Stimulated activated CD8-positive, alpha-beta memory T cell treated with anti-CD3 and anti-CD28 coated beads, Interleukin-12 subunit alpha, Interleukin-12 subunit beta, amount 100 ng/mL, for 4 hours (primary cell): ENCODE measurements at places on chromosomes 1 and 21.
A peak's percentile ranks its signal among the peaks of the same experiment; 100 is the strongest.

- no peak for DNase-seq
Observed at GRCh38 chr1:223748405-223748772, 36.0 kb downstream of the CAPN2 start.

GRCh38 chr1:28579401-28579800, 12.7 kb upstream of the RAB42 start:
- DNase-seq: no peak

DNA sequence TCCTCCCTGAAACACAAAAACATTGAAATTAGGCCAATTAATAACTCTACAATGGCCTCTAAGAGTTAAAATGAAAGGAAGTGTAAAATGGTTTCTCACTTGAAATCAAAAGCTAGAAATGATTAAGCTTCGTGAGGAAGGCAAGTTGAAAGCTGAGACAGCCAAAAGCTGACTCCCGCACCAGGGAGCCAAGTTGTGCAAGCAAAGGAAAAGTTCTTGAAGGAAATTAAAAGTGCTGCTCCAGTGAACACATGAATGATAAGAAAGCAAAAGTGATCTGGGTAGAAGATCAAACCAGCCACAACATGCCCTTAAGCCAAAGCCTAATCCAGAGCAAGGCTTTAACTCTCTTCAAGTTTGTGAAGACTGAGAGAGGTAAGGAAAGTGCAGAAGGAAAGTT, 22.8 kb downstream of the CYYR1 start:
- no peak for DNase-seq

DNA sequence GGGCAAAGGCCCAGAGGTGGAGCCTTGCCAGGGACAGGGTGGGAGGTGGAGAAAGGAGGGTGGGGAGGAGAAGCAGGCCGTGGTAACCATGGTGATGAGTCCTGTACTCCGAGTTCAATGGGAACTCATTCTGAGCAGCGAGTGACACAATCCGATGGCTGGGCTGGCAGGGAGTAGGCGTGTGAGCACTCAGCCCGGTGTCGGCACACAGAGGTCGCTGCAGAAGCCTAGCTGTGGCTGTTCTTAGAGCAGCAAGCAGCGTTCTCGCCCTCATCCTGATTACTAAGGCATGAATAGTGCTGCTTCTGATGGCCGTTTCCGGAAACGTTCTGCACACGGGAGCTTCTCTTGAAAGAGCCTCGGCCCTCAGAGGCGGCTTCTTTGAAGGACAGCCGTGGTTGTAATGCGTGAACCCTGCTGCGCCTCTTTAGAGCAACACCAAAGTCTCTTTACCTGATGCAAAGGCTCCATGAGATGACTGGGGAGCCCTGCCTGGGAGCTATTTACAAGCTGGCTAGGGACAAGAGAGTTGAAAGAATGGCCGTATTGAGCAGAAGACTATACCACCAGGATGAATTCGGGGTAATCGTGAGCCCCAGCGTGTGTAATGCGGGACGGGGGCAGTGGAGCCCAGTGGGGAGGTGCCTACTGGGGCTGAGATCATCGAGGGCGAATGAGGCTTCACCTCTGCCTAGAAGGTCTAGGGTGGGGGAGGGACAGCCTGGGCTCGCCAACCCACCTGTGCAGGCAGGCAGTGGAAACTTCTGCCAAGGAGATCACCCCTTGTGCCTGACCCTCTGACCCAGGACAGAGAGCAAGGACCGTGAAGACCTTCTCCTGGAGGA, 72.8 kb upstream of the PAX7 start:
- DNase-seq: no peak

GRCh38 chr1:117814856-117815797, 114.3 kb downstream of the GDAP2 start:
- no peak for DNase-seq

GRCh38 chr1:177472567-177472966, 301.8 kb downstream of the BRINP2 start:
- no peak for DNase-seq

GRCh38 chr1:227922501-227923352, 25.0 kb downstream of the WNT9A start:
- no peak for DNase-seq

DNA sequence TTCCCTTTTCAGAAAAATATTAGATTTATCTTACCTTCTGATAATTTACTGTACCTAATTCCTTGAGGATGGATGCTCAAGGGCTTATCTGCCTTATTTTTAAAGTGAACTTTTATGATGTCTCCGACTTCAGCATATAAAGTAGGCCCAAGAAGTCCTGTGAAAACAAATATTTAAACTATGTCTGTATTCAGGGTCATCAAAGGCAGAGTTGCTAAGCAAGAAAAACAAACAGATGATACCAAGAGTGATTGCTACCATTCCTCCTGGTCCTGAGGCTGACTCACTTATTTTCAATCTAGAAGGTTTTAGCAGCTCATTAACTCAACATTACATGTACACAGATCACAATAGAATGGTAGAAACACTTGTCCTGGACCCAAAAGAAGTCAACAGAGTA, 14.1 kb downstream of the F5 start:
- DNase-seq: no peak

- no peak for DNase-seq
Observed at GRCh38 chr1:201593200-201593921, 54.4 kb downstream of the NAV1 start.

DNA sequence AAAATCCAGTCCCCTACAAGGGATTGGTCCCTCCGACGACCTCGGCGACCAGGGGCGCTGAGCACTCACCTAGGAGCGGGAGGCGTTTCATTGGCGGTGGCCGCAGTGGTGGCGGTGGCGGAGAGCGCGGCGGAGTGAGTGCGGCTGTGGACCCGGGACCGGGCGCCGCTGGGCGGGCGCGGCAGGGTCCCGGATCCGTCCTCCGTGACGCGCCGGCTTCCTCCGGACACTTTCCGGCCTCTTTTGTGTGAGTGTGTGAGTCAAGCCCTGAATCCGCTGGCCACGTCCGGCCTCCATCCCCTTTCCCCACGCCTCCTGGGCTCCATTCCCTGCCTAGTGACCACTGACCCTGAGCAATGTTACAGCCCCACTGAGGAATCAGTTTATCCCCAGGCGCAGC, at the start of gene ADGRL4:
TSS of gene ADGRL4 (minus strand) at position 167 of the 400 bp plus-strand sequence. CDS start at position 91, 76 bp downstream.
- DNase-seq: no peak

GRCh38 chr1:226117330-226117729, 54.8 kb downstream of the H3-3A start:
- DNase-seq: no peak

DNA sequence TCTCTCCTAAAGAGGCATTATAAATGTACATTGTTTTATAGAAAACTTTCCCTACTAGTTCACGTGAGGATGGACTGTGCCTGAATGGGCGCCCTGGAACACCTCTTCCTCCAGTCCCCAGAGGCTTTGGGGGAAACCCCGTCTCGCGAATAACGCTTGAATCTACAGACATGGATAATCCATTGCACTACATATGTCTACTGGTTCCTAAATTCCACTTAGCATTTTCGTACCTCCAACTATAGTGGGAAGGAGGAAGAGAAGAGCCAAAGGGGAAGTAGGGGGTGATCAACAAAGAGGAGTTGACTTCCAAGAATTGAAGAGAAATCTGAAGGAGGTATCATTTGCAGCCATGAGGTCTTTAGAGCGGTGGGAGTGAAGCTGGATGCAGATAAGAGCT, 11.1 kb downstream of the BARHL2 start:
- no peak for DNase-seq

GRCh38 chr1:42965378-42965777, 6.7 kb upstream of the SLC2A1 start:
- no peak for DNase-seq

GRCh38 chr21:45128613-45129188, 54.3 kb downstream of the ADARB1 start:
- peak; percentile 57 for DNase-seq

- no peak for DNase-seq
Observed at GRCh38 chr1:56527548-56528302, 51.6 kb downstream of the PLPP3 start.

DNA sequence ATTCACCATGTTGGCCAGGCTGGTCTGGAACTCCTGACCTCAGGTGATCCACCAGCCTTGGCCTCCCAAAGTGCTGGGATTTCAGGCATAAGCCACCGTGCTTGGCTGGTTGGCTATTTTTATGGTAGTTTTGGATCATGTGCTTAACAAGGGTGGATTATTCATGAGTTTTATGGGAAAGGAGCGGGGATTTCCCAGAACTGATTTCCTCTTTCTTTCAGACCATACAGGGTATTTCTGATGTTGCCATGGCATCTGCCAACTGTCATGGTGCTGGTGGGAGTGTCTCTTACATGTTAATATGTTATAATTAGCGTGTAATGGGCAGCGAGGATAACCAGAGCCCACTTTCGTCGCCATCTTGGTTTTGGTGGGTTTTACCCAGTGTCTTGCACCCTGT, 3.2 kb downstream of the TRPM2 start:
- no peak for DNase-seq

GRCh38 chr1:111489604-111490003, 13.8 kb downstream of the ADORA3 start:
- DNase-seq: no peak

GRCh38 chr1:24317956-24318614, 1.1 kb upstream of the GRHL3 start:
- DNase-seq: no peak

DNA sequence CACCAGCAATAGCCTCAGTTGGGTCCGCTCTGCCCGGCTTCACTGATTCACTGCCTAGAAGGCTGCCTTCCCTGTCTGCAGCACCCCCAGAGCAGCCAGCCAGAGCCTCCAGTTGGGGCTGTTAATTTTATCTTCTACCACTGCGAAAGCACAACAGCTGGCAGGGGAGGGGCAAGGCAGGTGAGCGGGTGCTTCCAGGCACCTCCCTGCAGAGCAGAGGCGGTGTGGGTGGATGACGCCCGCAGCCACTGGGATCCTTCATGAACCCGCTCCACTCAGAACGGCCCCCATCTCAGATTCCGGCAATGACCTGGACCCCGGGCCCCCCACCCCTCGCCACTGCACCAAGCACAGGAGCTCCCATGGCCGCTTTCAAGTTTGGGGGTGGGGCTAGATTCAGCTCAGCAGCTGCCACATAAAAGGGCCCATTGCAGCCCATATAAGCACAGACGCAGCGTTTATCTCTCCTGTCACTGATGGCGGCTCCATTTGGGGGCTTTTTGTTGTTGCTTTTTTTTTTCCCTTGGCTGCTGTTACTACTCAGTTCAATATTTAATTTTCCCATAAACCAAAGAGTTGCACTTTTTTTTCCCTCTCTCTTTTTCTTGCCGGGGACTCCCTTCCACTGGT, 128.0 kb upstream of the KLHDC7A start:
- DNase-seq: no peak

DNA sequence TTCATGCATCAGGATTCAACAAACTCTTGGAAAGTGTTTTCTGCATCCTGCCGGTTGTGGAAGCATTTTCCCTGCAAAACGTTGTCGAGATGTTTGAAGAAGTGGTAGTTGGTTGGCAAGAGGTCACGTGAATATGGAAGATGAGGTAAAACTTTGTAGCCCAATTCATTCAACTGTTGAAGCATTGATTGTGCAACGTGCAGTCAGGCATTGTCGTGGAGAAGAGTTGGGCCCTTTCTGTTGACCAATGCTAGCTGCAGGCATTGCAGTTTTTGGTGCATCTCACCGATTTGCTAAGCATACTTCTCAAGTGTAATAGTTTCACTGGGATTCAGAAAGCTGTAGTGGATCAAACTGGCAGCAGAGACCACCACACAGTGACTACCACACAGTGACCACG, 57.0 kb upstream of the PRDM2 start:
- no peak for DNase-seq

- no peak for DNase-seq
Observed at GRCh38 chr1:85502625-85503083, 37.7 kb upstream of the DDAH1 start.

GRCh38 chr1:245983294-245983967, 523.6 kb downstream of the SMYD3 start:
- DNase-seq: no peak

GRCh38 chr1:6998267-6998666, 213.0 kb downstream of the CAMTA1 start:
- DNase-seq: no peak

GRCh38 chr1:6473156-6473555, 7.2 kb upstream of the TNFRSF25 start:
- no peak for DNase-seq

DNA sequence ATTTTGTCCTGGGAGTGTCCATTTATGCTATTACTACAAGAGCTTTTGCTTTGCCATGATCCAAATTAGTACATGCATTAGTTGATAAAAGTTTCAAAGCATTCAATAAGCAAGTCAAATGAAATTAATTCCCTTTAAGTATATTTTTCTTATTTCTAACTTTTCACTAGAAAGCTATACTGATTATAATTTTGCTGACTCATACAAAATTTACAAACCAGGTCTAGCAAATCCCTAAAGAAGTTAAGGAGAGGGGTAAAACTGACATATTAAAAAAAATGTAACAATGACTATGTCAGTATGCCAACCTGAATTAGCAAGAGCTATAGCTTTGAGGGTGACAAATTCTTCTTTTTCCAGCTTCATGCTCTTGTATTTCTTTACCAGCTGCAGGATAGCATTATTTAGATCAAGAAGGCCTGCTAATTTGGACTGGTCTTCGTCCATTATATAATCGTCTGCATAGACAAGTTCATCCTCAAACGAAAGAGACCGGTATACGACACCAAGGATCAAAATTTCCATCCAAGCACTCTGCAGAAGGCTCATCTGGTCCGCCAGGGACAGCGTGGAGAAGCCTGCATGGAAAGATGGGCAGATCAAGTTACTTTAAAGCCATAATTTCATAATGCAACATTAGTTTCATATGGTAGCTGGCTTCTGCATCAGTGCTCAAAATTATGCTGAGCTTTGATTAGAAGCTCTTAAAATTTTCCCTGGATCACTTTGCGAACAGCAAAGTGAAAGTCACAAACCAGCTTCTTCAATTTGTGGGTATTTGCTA, 95.8 kb upstream of the USH2A start:
- no peak for DNase-seq

GRCh38 chr1:106232128-106232527, 824.3 kb upstream of the PRMT6 start:
- no peak for DNase-seq

- no peak for DNase-seq
Observed at GRCh38 chr1:193104502-193104906, 710 bp downstream of the GLRX2 start.

DNA sequence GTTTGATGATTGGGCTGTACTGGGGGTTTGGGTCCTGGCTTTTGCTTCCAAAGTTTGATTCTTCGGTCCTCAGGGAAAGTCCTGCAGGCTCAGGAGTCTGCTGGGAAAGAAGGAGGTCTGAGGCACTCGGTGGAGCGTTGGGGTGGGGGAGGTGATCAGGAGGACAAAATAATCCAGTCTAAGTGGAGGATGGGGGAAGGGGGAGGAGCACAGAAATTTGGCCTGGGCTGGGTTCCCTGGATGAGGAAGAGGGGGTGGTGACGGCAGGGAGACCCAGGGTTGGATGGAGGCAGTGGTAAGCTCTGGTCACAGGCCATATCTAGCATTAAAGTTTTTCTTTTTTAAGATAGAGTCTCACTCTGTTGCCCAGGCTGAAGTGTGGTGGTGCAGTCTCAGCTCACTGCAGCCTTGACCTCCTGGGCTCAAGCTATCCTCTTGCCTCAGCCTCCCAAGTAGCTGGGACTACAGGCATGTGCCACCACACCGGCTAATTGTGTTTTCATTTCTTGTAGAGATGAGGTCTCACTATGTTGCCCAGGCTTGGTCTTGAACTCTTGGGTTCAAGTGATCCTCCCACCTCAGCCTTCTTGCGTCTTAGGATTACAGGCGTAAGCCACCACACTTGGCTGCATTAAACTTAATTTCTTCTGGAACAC, 6.8 kb downstream of the SH2D2A start:
- DNase-seq: no peak

- DNase-seq: no peak
Observed at GRCh38 chr1:2372551-2373490, 18.5 kb downstream of the MORN1 start.
